ENCODE measurements at places on chromosomes 16 and 17. TPM values are rescaled to one million over a fixed set of nuclear protein-coding genes. Genes with fewer than 3 reads are reported as not detected.

ST6GALNAC2 gene
- 4.1 TPM for total RNA-seq

IGFBP4 gene
- 304 TPM for total RNA-seq

FOXN1 gene
- not detected for total RNA-seq

ZCCHC14 gene
- total RNA-seq, result 16.3 TPM

CTRB1 gene
- total RNA-seq, result not detected

SRCIN1 gene
- total RNA-seq, result 9.4 TPM

BCL6B gene
- total RNA-seq, result 0.99 TPM

CIBAR2 gene
- not detected for total RNA-seq

CES5A gene
- not detected for total RNA-seq

ZNF598 gene
- 19.6 TPM for total RNA-seq

RCVRN gene
- total RNA-seq, result 1.2 TPM

DNA sequence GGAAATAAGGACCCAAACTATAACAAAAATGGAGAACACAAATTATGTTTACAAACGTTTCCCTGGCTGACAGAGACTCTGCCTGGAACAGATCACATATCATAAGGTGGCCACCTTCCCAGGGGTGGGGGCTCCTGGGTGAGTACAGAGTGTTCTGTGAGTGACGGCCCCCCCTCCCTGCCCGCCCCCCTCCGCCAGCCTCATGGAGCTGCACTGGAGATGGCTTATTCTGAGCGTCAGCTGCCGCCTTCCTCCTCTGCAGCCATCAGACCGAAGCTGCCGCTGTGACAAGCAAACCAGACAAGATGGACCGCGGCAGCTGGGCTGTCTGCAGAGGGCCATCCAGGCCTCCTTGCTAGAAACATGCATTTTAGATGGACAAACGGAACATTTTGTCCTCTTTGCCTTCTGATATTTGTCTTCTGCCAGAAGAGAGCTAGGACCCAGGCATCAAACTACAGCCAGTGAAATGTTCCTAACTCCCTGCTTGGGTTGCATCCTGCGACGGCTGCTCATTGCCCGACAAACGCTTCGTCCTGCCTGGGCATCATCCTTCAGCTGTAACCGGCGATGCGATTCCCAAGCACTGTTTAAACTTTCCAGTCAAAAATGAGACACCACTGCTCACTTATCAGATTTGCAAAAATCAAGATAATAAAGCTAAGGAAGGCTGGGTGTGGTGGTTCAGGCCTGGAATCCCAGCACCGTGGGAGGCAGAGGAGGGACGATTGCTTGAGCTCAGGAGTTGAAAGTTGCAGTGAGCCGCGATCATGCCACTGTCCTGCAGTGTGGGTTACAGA is 15.3 kb upstream of the RPTOR start:
- DNase-seq, result no peak

GRCh38 chr16:53597776-53598175 is 94.8 kb upstream of the AKTIP start:
- DNase-seq, result no peak

DNA sequence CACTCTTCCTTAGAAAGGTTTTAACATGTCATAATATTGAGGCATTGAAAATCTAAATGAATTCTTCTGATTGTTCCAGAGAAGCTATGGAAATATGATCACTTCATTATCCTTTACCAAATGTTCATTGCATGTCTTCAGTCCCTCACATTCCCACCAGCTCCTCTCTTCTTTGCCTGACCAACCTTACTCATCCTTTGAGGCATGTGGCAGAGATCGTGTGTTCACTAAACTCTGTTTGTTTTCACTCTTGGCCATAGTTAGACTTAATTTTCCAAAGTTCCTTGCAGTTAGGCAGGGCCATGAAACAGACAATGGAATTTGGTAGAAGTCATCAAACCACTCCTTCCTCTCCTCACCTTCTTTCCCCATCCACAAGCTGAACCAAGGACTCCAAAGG is 266.5 kb upstream of the HSBP1 start:
- no peak for DNase-seq

- DNase-seq, result no peak
Observed at GRCh38 chr16:27048316-27048715, 18.4 kb upstream of the C16orf82 start.

DNA sequence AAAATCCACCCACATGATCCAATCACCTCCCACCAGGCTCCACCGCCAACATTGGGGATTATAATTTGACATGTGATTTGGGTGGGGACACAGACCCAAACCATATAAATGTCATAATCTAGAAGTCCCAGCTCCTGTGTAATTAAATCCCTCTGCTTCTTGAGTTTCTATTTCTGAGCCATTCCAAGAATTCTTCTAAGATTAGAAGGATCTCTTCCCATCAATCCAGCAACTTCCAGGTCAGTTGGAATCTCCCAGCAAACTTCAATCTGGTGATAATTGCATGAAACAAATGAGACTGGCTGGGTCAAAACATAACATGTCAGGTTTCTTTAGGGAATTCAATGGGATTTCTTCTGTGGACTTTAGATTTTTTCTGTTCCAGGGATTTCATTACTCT is 127.8 kb upstream of the CDH5 start:
- peak; percentile 2 for DNase-seq

DNA sequence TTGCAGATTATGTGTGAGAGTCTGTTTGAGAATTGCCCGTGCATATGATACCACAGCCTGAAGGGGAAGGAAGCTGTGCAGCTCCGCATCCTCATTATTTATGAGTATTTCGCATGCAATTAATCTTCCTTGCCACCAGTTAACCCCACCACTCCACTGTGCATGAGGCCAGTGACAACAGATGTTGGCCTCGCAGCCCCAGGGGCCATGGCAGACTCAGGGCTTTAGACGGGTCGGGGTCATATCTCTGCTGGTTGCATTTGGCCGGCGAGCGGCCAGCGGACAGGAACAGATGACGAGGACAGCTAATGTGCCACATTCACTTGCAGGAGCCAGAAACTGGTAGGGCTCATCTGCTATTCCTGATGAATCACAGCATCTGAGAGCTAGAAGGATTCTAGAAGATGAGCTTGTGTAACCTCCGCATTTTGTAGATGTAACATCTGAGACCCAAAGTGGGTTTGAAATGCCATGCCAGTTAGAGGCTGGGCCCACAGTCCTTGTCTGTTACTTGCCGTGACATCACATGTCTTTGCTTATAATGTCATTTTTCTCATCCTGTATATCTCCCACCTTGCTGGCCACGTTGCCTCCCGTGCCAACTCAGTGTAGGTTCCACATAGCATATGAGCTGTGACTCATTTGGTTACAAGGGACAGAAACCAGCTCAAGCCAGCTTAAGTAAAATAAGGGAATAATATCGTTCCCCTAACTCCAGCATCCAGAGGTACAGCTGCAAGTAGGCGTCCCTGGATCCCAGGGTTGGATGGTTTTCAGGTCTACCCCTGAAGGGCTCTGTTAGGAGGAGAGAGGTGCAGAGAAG is 137.2 kb downstream of the SNX29 start:
- no peak for DNase-seq

GRCh38 chr17:61656721-61657217 is 65.8 kb upstream of the NACA2 start:
- no peak for DNase-seq

DNA sequence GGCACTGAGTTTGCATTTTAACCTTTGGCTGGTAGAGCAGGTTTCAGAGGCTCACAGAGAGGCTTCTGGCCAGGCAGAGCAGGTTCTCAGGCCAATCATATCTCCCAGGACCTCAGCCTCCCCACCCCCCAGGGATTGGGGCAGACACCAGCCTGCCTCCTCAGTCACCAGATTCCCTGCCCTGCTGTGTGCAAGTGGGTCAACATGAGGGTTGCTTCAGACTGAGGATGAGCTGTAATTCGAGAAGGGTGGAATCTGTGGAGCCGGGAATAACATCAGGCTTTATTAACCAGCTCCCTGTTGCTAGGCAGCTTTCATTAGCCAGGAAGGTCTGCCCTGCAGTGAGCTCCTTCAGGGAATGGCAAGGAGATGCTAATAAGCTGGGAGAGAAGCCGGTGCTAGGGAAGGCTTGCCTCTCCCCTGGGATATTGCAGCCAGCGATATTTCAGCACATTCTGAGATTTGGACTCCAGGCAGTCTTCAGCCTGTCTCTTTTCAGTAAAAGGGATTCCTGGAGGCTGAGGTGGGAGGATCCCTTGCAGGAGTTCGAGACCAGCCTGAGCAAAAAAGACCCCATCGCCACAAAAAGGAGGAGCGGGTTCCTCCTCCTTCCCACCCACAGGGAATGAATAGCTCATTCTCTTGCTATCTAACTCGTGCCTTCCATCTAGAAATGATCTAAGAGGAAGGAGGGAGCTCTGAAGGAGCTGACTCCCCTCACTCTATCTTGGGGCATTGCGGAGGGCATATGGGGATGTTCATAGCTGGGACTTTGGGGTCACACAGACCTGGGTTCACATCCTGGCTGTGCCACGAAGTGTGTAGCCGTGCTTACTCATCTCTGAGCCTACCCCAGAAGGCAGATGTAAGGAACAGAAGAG is 10.7 kb downstream of the SGSM2 start:
- DNase-seq, result peak; percentile 65

- no peak for DNase-seq
Observed at GRCh38 chr17:35046740-35047283, 16.7 kb downstream of the RFFL start.

DNA sequence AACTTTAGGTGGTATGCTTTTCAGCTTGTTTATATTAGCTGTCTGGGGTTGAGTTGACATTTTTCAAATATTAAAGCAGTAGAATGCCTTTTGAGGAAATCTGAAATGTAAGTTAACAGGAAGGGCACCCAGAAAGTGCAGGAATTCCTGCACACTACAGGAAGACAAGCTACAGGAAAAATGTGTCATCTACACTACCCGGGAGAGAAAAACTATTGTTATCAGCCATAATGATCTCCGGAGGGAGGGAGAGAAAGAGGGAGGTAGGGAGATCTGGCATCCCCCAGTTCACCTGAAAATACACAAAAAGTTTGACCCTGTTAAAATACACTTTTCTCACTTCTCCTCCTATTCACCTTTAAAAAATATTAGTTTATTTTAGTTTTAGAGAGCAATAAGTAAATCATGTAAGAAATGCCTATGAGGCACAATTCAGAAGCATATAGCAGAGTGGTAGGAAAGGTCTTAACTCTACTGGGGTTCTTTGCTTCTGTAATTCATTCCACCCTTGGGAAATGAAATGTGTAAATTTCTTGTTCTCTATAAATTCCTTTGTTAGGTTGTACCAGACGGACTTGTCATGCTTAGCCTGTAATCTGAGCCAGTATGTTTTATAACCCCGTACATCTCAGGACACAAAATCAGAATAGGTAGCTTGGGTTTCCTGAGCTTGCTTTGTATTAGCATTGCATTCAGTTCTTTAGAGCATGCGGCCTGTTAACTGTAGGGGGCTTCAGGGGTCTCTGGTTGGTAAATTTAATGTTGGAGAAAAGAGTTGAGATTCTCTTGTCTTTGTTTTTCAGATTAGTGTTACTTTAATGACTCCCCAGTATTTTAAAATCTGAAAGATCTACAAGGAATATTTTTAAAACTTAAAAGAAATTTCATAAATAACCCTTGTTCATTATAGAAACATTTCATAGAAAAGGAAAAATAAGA is 3.3 kb downstream of the MAP2K6 start:
- no peak for DNase-seq

- DNase-seq, result no peak
Observed at GRCh38 chr17:70288540-70289290, 119.4 kb downstream of the KCNJ2 start.

DNA sequence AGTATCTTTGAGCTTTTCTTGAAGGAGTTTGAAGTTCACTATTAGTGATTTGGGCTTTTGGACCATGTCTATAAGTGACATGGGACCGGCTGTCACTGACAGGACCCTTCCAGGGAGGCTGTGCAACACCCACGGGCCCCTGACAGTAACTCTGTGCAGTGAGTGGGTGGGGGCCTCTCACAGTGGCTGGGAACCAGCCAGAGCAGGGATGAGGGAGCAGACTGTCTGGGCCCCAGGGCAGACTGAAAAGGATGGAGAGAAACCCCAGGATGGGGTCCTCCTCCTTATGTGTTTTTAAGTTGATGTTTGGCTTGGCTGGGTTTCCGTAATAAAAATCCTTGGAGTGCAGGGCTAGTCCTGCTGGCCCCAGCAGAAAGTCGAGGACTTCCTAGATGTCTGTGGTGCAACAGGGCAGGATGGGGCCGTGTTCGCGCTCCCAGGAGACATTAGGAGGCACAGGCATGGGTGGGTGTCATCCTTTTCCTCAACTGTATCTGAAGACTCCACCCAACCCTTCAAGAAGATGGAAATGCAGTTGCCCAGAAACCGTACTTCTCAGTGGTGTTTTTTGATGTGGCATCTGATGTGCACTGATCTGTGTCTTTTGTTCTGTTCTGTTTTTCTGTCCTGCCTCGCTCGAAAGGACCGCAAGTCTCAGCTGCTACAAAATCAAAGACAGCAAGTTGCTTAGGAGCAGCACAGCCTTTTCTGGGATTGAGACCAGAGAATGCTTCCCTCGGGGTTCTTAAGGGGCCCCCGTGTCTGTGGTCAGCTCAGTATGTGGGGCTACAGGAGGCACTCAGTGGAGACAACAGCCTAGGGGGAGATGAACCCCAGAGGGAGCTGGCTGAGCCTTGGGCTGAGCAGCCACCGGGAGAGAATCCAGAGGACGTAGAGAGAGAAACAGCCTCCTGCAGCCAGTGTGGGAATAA is 24.2 kb downstream of the PLD6 start:
- DNase-seq, result no peak

DNA sequence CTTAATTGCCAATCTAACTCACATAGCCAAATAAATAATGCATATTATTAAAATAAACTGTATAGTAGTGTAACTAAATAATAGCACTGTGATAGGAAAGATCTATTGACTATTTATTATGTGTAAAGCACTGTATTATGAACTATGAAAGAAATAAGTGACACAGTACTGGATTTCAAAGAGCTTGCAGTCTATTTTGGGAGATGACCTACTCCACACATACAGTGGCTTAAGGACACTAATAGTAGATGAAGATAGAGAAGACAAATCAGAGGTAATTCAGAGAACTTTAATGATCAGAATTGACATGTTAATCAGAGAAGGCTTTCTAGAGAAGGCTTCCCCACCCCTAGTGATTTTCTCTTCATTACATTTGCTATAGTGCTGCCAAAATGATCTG is 14.6 kb downstream of the LASP1NB start:
- no peak for DNase-seq

- DNase-seq, result no peak
Observed at GRCh38 chr17:81258292-81258691, 19.2 kb downstream of the NDUFAF8 start.

GRCh38 chr16:58154345-58154744 is 25.2 kb upstream of the CFAP20 start:
- DNase-seq, result no peak

GRCh38 chr17:14011740-14012405 is 57.4 kb upstream of the COX10 start:
- DNase-seq, result no peak

- no peak for DNase-seq
Observed at GRCh38 chr16:47571049-47571448, 109.9 kb downstream of the PHKB start.

DNA sequence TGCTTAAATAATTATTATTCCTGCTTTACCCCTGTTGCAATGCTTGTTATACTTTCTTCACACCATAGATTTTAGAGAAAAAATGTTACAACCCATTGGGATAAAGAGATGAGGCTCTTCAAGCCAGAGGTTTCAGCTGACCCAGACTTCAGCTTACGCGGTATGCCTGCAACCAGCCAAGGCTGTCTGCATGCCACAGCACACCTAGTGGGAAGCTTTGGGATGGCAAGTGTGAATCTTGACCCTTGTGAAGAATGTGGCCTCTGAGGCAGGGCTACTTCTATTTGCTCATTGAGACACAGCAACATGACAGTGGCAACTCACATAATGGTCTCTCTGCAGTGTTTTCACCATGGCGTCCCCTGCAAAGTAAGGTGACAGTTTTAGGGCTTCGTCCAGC is 193.9 kb upstream of the PIRT start:
- no peak for DNase-seq

- no peak for DNase-seq
Observed at GRCh38 chr17:63653050-63653449, 30.8 kb downstream of the MAP3K3 start.

GRCh38 chr17:75979705-75980187 is 706 bp downstream of the TEN1 start:
- DNase-seq, result no peak
